GM04503 (cell line): ENCODE measurements at places on chromosomes 11 and 22.

GRCh38 chr22:46374663-46375474 lies 39.4 kb downstream of the TRMU start:
- no peak for DNase-seq

DNA sequence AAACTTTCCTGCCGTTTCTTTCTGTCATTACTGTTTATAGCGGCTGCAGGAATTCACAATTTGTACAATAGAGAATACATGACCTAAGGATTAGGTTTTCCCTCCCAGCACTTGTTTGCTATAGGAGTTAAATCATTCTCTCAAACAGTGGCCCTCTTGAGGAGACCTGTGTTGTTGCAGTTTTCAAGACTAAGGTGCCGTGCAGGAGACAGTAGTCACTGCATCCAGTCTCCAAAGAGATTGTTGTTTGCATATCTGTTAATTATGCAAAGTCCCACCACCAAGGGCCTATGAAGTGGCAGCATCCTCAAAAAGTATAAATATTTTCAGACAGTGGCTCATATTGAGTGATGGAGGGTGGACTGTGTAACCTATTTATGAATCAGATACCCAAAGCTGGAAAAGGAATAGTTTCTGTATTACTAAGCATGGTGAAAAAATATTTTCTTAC lies 2.3 kb downstream of the PRSS23 start:
- no peak for DNase-seq

GRCh38 chr11:1199751-1200610 lies 22.9 kb upstream of the MUC5B start:
- no peak for DNase-seq

DNA sequence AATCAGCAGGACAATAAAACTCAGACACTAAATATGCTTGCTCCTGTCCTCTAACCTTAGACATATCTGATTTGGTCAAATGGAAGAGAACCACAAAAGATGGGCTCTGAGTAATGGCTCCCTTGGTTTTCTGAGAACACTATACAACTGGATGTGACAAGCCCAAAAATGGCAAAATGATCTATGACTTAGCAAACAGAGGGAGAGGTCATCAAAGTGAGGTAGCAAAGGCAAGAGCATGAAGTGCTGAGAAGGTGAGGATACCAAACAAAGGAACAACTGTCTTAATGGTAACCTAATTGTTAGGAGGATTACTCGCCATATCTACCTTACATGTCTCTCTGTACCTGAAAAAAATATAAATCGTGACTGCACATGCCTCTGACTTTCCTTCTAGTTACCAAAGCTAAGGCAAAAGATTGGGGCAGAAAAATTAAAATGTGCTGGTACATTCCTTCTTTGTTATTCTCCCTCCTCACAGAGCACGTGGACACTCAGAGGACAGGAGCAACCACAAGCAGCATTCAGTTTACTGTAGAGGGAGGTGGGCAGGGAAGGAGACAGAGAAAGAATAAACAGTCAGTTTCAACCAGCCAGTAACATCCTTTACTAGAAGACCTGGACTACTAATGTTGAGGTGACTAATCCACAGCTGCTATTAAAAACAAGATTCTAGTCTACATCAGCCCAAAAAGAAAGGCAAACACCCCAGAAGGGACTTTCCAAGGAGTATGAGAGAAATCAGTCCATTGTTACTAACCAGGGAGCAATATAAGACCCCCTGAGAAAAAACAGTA lies 88.8 kb downstream of the AMBRA1 start:
- no peak for DNase-seq

GRCh38 chr11:134569195-134569594 lies 157.2 kb upstream of the B3GAT1 start:
- no peak for DNase-seq

DNA sequence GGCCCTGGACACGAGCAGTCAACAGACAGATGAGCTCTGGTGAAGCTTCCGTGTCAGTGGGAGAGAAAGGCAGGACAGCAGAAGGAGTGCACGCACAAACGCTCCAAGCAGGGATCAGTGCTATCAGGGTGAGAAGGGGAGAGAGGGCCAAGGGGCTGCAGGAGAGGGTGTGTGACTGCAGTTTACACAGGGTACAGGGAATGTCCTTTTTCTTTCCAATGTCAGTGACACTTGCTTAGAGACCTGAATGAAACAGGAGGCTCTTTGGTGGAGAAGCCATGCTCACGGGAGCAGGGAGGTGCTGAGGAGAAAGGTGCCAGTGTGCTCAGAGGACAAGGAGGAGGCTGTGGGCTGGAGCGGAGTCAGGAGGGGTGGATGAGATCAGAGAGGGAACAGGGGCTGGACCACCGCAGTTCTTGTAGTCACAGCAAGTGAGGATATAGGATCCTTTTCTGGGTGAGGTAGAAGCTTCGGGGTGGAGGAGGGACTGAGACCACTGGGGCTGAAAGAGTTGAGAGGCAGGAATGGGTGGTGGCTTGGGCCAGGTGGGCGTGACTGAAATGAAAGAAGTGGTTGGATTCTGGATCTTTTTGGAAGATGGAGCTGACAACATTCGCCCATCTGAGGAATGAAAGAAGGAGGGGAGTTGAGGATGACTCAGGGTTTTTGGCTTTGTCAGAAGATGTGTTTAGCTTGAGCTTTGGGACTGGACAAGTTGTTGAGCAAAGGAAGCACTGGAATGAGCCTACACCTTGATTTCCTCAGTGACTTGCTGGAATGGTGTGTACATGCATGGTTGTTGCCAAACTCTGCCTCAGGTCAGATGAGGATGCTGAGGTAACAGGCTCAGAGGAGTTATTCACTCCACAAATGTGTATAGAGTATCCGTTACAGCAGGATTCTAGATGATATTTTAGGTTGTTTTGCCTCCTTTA lies 87.9 kb downstream of the ADAMTS15 start:
- no peak for DNase-seq

DNA sequence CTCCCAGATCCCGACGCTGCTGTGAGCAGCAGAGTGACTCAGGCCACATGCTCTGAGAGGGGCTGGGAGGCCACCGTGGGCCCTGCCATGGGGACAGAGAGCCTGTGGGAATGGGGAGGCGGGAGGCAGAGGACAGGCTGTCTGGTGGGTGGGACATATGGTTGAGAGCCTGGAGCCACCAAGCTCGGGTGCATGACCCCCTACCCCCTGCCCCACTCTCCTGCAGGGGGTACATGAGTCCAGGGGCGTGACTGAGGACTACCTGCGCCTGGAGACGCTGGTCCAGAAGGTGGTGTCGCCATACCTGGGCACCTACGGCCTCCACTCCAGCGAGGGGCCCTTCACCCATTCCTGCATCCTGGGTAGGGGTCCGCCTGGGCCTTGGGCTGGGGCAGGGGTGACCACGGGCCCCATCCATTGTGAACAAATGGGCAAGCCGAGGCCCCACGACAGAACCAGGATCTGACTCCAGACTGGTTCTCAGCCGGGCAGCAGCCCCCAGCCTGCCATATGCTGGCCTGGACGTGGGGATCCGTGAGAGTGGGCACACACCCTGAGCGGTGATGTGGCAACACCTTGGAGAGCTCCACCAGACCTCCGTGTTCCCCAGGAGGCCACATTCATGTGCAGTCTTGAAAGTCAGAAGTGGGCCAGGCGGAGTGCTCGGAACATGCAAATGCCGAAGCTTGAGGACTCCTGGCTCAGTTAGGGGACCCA lies 17.4 kb upstream of the ARHGAP8 start:
- DNase-seq = no peak

DNA sequence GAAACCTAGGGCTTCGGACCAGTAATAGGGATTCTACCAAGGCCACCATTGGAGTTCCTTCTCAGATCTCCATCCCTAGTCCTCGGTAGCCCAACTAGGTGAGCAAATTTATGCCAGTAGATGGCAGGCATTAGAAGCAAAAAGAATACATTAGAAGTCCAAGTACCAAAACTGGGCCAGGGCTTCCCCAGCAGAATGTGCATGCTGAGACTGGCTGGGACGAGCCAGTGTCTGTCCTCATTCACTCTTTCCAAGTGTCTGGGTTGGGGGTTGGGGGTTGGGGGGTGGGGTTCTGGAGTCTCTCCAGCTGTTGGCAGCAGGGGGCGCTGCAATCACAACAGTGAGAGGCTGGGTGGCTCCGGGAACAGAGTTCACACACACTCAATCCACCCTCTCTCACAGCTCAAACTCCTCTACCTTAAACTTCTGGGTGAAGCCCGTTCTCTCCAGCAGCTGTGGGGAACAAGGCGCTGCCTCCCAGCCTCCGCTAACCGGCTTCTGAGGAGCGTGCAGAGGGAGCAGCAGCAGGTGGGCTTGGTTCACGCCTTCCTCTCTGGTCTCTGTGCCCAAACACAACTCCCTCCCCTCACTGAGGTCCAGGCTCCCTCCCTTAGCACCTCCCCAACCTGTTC lies 57.5 kb downstream of the BTG4 start:
- no peak for DNase-seq

- DNase-seq = no peak
Measured at GRCh38 chr11:77094841-77095365, 7.7 kb upstream of the OMP start.

DNA sequence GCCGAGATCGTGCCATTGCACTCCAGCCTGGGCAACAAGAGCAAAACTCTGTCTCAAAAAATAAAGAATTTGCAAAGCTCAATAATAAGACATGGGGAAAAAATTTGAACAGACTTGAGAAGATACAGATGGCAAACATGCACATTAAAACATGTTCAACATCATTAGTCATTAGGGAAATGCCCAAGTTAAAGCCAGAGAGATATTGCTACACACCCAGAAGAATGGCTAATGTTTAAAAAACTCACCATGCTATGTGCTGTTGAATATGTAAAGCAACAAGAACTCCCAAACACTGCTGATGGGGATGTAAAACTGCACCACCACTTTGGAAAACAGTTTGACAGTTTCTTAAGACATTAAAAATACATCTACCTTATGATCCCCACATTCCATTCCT lies 12.6 kb downstream of the LRRC75B start:
- DNase-seq = peak; percentile 79

DNA sequence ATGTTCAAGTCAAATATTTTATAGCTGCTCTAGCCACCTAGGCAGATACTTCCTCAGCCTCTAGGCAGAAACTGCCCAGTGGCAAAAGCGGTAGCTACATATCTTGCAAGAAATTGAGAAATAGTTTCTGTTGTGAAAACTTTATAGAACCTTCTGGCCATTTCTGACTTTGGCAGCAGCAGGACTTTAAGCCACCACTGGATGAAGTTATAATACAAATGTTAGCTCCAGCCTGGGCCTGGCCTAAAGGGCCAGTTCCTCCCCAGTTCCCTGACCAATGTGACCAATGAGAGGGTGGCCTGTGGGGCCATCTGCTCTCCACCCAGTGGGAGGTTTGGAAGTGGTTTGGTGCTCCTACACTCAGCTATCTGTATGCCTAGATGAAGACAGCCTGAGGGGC lies 254.0 kb upstream of the NARS2 start:
- DNase-seq = no peak

GRCh38 chr11:101046947-101047346 lies 82.7 kb downstream of the PGR start:
- no peak for DNase-seq

DNA sequence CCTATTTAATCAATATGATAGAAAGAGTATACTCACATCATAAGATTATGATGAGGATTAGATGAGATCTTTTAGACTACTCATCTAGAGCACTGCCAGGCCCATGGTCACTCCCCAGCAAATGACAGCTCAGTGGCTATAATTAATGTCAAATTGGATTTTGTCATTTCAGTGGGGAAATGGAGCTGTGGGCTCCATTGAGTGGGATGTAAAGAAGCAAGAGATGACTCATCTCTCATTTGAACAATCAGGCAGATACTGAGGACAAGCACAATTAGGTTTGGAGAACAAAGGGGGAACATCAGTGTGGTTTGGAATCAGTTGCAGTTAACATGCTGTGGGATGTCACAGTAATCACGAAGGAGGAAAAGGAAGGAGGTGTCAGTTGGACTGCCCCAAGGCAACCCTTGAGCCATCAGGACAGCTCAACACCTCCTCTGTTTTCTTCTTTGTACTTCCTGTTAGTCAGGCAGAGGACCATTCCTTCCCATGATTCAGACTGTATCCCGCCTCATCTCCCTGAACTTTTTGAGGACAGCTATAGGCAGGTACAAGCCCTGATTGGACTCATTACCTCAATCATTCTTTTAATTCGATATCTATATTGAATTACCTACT lies 473.7 kb upstream of the ISX start:
- DNase-seq = no peak

GRCh38 chr22:45212306-45212709 lies 28.4 kb downstream of the KIAA0930 start:
- peak; percentile 80 for DNase-seq

DNA sequence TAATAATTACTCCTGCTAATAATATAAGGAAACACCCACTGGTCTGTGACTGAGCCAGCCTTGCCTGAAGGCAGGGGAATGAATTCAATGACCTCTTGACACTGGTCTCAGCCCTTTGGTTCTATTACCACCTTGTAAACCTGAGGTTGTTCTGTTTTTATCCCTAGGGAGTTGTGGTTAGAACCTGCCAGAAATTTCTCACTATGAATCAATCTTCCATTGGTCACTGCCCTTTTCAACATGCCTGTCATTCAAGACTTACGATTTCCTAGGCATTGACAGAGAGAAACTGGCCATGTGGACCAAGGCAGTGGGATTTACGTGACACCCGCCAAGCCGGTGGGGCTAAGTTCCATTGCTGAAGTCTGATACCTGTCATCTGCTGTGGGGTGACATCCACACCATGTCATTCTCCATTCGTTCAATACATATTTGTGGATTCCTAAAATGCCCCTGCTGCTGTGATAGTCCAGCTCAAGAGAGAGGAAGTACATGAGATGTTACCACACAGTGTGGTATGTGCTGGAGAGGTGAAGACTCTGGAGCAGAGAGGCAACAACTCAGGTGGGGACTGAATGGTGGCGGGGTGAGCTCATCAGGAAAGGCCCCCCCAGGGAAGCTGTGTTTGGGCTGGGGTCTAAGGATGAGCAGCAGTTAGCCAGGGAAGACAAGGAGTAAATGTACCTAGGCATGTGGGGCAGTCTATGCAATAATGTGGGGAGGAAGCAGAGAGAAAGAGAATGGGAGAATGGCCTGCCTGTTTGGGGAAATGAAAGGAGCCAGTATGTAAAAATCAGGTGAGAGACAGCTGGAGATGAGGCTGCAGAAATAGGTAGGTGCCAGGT lies 15.2 kb upstream of the EHF start:
- DNase-seq = no peak
